Left renal pelvis (tissue), 4 donors: ENCODE measurements at places on chromosomes 1 and 21. TPM values are rescaled to one million over a fixed set of nuclear protein-coding genes. Genes with fewer than 3 reads are reported as not detected.

DNA sequence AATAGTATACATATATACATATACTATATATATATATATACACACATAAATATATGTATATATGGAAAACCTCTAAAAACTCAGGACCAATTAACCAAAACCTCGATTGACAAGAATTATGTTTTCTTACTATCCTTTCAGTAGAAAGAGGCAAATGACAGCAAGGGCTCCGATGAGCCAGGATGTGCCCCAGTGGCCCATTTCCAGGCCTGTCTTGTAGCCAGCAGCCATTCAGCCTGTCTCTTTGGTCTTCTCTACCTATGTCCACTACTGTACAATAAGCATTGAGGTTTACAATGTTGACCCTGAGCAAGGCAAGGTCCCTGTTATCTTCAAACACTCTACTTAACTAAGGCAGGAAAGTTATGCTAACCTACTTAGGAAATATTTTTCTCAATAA lies 9.8 kb downstream of the KCNA2 start:
- no peak for DNase-seq

DNA sequence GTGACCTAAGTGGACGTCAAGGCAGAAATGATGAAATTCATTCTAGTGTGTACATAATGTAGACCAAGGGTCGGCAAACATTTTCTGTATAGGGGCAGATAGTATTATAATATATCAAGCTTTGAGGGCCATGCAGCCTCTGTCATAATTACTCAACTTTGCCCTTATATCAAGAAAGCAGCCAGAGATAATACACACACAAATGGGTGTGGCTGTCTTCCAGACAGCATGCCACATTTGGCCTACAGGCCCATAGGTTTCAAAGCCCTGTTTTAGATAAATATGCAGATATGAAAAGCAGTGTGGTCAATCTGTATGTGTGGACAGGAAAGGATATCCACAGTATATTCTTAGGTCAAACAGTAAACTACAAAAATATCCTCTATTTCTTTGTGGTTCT lies 320.1 kb upstream of the FMN2 start:
- DNase-seq = no peak

DNA sequence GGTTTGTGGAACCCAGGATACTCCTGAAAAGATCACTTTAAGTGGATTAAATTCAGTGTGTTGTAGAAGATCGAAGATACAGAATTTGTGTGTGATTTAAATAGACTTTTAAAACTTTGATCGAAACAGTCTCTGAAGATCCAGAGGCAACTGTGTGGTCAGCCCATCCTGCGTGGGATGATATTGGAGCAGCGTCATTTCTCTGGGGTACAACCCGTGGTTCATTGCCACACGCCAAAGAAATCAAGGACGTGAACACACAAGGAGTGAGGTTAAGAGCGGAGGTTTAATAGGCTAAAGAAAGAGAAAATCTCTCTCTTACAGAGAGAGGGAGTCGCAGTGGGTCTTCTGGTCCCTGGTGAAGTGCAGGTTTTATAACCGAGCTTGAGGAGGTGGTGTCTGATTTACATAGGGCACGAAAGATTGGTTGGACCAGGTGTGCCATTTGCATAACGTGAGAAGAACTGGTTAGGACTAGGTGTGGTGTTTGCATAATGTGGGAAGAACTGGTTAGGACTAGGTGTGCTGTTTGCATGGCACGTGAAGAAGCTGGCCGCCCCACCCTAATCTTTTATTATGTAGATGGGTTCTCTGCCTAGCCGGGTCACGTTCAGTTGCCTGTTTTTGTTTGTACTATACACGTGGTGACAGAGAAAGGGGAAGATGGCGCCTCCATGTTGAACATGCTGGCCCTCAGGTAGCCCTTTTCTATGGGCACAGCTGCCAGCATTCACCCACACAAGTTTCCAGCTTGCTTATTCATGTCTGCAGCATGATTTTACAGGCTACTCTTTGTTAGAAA lies 82.3 kb downstream of the ADSS2 start:
- no peak for DNase-seq

GRCh38 chr1:31689854-31690253 lies 14.0 kb downstream of the COL16A1 start:
- no peak for DNase-seq

The S100A8 gene
- 17.4 TPM for polyA plus RNA-seq
